Stimulated activated CD4-positive, alpha-beta T cell treated with anti-CD3 and anti-CD28 coated beads, Interleukin-1b, Interleukin-23, amount 100 ng/mL, for 1 hour (primary cell): ENCODE measurements at places on chromosomes 13 and 19.

GRCh38 chr19:41601771-41602170 lies 25.1 kb downstream of the CEACAM4 start:
- no peak for DNase-seq

GRCh38 chr19:43623889-43624670 lies 4.7 kb upstream of the ZNF428 start:
- no peak for DNase-seq

DNA sequence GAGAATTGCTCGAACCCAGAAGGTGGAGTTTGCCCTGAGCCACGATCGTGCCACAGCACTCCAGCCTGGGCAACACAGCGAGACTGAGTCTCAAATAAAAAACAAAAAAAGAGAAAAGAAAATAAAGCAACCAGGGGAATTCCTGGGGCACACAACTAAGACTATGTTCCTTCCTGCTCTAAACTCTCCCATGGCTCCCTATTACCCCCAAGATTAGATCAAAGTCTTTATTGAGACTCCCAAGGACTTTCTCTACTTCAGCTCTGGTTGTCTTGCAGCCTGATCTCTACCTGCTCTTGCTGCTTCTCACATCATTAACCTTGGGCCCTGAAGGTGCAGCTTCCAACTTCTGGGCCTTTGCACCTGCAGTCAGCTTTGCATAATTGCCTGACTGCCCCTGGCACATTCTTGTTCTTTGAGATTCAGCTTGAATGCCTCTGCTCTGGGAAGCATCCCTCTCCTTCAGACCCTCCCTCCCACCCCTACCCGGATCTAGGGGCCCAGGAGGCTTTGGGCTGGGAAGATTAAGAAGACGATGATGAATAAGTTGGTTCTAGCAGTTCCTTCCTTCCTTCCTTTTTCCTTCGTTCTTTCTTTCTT lies 16.8 kb upstream of the CERS4 start:
- no peak for DNase-seq

- no peak for DNase-seq
These were observed 982.6 kb upstream of the ATXN8OS start for GRCh38 chr13:69124996-69125395.

GRCh38 chr13:98507282-98507797 lies 69.6 kb downstream of the STK24 start:
- DNase-seq = no peak

GRCh38 chr13:101455863-101456262 lies 3.4 kb downstream of the ITGBL1 start:
- no peak for DNase-seq

- no peak for DNase-seq
These were observed 31.6 kb downstream of the AP1M1 start for GRCh38 chr19:16229322-16229641.

- no peak for DNase-seq
These were observed 43.1 kb upstream of the STARD13 start for GRCh38 chr13:33328701-33329100.

DNA sequence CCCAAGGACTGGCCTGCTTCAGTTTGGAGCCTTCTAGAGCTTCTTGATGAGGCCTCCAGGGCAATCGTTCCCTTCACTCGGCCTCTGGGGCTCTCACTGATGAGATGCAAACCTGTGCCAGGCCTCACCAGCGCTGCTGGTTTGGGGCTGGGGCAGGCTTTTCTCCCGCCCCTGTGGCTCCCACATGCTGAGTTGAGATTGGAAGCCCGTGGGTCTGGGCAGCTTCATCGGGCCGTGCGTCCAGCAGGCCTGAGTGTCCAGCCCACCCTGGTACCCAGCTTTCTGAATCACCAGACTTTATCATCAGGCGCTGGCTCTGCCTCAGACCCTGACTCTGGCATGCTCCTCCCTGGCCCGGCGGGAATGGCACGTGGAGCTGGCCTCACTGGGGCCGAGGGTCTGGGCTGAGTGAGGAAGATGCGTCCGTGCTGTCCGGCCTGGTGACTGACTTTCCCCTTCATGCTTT lies 4.3 kb downstream of the CALM3 start:
- DNase-seq = no peak

GRCh38 chr19:48627201-48627864 lies 8.0 kb downstream of the SPHK2 start:
- DNase-seq = no peak

- no peak for DNase-seq
These were observed 1.7 kb downstream of the B9D2 start for GRCh38 chr19:41362143-41362847.

DNA sequence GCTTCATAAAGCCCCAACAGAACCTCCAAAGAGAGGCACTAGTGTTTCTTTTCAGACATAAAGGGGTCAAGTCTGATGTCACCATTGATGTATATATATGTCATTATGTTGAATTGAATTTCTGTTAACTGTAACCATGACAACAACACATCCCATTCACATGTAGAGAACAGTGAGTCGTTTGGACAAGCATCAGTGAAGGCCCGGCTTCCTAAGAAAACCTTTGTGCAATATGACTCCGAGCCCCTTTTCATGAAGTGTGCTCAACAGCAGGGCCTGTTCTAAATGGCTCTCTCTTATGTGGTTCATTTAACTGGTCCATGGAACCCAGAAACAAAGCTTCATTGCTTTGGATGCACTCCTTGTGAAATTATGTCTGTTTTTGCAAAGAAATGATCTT lies 67.2 kb upstream of the UBL3 start:
- no peak for DNase-seq

- no peak for DNase-seq
These were observed 846 bp downstream of the ZNF790 start for GRCh38 chr19:36837176-36837905.

DNA sequence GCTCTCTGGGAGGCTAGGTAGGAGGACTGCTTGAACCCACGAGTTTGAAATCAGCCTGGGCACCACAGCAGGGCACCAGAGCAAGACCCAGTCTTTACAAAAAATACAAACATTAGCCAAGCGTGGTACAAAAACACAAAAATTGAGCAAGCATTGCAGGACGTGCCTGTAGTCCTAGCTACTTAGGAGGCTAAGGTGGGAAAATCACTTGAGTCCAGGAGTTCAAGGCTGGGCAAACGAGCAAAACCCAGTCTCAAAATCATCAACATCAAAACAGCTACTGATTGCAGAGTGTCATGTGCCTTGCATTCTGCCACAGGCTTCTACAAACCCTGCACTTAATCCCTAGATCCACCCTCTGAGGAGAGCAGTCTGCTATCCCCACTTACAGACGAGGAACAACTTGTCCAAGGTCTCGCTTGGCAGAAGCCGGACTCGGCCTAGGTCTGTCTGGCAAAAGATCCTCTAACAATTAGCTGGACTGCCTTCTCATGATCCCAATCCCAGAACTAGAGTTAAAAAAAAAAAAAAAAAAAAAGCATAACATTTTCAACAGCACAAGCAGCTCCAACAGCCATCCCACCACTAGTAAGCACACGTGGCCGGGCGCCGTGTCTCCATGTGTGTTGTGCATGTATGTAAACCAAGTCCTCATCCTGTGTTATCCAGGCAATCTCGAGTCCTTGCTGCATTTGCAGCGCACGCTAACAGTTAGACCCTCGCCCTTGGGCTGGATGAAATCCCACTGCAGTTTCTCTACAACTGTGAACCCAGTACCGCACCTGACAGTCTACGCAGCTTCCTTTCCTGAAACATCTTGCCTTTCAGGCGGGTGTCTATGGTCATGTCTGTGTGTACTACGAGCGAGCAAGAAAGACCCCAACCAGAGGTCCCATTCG lies 2.0 kb downstream of the PPP6R1 start:
- DNase-seq = no peak

DNA sequence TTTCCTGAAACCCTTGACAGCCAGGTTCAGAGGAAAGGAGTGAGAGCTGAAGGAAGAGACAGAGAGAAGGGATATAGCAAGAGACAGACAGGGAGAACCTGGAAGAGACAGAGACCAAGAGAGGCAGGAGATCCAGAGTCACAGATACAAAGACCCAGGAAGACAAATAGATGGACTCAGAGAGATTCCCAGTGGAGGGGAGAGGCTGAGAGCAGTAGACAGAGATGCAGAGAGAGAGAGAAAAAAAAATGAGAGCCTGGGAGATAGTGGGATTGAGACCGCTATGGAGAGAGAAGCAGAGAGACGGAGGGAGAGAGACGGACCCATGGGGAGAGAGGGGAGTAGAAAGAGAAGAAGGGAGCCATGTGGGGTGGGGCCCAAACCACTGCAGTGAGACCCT lies 763 bp downstream of the FXYD7 start:
- no peak for DNase-seq

DNA sequence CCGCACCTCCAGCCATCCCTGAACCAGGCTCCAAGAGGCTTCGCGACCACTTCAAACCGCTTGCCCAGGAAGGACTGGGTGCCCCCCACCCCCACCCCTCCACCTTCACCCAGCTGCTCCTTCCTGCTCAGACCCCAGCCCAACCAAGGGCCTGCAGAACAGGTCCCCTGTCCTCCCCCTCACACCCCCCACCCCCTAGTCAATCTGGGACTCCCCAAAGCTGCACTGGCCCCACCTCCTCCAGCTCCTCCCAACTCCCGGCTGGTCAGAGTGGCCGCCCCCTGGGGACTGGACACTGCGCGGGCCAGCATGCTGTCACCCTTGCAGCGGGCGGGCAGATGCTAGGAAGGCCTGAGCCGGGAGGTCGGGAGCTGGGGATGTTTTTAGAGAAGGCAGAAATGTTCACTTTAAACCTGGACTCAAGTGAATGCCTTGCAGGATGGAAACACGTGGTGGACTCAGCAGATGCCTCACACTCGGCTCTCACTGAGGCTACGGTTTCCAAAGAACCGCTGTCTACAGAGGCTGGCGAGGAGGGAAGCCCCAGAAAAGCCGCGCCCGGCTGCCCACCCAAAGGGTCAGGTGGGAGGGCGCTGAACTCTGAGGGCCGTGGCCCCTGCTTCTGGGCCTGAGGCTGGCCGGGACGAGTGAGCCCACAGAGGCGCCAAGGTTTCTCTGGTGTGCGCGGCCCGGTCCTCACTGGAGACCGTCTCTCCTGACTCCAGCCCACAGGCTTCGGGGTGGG lies 8.0 kb downstream of the RPL36 start:
- DNase-seq = no peak

DNA sequence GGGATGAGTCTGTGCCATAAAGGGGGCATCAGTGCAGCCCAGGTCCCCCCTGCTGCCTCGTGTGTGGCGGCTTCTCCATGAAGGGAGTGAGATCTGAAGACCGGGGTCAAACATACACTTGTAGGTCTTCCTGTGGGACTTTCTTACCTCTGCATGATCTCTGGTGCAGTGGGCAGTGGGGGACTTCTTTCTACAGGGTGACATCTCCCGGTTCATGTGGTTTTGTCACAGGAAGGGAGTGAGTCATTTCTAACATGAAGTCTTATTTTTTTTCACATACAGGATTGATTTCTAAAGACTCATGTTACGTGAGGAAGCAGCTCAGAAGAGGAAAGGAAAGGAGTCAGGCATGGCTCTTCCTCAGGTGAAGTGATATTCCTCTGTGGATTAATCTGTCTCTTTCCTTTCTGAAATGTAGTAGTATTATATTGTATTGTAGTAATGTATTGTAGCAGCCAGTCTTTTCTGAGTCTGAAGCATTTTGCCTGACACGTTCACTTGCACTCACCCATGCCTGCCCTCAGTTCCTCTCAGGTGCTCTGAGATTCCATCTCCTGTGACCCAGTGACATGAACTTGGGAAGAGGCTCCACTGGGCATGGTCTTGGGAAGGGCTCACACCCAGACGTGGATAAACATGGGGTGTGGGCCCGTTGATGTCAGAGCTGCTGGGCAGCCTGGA lies 15.7 kb downstream of the ZNF808 start:
- no peak for DNase-seq

GRCh38 chr19:4495471-4495870 lies 22.8 kb downstream of the PLIN4 start:
- DNase-seq = no peak

DNA sequence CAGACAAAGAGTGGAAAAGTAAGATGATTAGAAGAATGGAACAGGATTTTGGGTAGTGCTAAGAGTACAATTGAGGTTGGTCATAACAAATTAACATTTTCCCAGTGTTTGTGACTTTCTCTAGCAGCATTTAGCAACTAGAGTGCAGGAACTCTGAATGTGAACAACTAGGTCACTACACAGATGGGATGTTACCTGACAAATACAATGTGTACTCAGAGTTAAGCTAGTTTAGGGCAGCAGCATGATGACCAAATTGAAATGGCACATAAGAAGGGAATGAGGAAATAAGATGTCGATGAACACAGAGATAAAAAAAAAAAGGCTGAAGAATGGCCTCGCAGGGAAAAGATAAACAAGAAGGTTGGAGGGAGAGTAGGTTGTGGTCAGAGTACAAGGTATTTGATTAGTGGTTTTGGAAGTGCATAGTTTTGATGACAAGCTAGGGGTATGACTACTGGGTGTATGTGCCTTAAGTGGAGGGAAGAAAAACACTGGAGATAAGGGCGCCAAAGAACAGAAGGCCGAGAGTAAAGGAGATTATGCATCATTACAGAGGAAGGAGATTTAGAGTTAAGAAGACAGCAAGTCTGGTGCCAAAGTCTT lies 381.1 kb downstream of the FGF14 start:
- DNase-seq = no peak

DNA sequence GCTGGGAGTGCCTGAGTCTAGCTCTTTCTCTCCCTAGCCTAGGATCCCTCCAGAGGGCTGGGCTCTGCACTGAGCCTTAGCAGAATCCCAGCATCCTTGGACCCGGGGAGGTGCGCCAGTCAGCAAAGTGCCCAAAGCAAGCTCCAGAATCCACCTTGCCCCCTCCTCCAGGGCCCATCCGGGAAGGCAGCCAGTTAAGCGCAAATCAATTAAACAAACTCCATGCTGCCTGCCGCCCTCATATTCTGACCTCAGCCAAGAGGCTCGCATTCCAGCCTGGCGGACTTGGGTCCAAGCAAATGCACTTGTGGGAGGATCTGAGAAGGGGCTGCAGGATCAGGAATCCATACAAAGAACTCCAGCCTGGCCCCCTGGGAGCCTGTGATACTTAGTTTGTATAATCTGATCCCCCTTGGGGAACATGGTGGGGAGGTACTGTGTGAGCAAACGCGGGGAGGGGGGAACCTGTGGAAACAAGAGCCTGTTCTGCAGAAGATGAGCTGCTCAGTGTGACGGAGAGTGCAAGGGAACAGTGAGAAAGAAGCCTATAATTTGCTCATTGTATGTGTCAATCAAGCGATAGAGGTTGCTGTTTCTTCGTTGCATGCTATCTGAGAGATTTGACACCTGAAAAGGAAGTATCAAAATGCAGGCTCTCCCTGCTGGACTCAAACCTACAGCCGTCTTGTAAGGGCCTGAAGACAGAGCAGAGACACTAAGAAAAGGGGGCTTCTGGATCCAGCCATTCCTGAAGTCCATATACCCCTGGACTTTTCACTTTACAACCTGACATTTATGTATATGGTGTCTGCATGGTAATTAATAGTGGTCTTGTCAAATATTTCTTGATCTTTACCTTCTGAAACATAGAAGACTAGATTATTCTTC lies 29.4 kb downstream of the ZNRF4 start:
- no peak for DNase-seq
